NCI-H1930 (cell line): ENCODE measurements at places on chromosomes 5 and 9.

DNA sequence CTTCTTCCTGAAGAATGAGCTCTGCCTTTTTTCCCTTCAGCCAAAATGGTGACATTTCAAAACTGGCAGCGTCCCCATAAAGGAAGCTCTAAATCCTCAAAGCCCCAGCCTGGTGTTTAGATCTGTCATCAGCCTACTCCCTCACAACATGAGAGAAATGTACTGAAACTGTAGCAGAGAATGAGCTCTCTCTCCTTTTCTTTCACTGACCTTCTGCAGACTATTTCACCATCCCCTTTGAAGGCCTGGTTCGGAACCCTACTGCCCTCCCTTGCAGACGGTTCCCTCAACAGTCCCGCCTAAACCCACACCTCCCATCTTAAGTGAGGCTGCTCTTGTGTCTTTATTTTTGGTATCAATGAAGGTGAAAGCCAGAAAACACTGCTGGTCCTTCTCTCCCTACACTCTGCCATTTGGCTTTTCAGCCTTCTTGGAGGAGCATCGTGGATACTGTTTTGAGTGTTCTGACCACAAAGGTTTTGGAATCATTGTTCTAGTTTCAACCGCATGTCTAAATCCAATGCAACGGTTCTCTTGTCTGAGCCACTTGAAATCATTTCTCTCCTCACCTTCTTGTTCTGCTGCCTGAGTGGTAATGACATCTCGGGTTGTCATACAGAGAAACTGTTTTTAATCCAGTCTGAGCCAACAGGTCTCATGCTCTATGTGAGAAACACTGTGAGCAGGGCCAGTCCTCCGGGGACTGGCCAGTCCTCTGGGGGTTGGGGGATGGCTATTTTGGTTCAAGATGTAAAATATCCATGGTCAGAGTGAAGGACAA, 39.0 kb downstream of the ITK start:
- no peak for DNase-seq

- no peak for DNase-seq
Measured at GRCh38 chr9:78575771-78576170, 278.8 kb downstream of the PSAT1 start.

DNA sequence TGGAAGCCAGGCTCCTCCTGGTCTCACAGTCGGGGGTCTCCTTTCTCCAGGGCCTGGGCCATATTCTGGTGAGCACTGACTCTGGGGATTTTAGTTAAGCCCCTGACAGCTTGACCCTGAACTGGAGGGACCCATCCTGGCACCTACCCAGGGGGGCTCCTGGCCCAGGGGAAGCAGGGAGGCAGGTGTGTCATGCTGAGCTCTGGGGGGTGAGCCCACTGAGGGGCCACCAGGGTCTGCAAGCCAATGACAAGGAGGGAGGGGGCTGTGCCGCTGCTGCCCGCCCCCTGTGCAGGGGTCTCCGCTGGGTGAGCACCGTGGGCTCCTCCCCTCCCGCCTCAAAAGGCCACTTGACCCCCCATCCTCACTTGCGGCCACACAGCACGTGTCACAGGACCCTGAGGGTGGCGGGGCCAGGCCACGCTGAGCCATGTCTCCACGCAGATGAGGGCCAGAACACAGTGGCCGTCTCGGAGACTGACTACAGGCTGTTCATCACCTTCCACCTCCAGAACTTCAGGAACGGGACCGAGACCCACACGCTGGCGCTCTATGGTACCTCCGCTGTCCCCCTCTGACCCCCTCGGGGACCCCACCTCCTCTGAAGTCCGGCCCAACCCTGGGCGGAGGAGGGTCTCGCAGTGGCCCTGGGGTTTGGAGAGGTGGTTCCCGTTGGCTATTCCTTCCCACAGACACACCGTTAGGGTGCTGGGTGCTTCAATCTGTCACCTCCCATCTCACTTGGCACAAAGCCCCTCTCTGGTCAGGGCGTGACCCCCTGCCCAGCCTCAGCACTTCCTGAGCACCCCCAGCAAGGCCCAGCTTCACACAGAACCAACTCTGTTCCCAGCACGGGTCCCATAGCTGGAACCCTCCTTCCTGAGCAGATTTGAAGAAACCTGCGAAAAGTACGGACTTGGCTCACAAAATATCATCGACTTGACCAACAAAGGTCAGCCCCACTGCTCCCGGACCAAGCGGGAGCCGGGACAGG, 2.0 kb downstream of the LCN9 start:
- DNase-seq: no peak

DNA sequence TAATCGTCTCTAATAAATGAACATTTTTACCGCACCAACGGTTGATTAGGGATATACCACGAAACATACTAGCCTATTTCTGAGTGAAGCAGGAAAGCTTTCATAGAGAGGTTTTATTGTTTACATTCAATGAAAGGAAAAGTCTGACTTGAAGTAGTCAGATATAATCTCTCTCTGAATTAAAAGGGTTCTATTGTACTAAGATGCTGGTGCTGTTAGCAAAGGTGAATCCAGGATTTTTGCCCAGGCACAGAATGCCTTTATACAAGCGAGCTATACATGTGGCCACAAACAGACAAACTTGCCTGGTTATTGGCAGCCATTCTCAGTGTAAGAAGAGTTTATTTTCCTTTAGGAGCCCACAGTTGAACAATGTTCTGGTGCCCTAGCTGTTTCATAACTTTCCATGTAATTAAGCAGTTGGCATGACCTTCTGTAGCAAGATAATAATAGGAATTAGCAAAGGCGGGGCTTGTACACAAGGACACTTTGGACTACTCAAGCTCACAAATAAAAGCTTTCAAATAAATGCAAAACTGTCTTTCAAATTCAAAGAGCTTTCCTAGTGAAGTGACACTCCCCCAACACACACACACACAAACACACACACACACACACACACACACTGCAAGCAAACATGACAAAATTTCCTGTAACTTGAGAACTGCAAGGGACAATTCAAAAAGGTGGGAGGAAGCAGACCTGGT, 198.7 kb upstream of the MAP3K1 start:
- DNase-seq: no peak

DNA sequence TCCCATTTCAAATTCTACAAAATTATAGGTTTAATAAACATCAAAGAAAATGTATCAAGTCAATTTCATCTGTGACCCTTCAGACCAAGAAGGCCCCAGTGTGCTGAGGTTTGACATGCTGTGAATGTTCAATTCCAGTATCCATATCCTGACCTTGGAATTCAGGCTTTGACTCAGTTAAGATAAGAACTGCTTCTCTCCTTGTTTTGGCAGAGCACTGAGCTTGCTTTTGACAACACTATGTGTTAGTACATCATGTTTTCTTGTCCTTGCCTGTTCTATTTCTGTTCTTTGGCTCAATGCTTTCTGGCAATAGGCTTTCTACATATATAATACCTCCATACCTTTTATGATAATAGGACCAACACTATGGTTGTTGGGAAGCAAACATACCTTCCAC, 105.6 kb downstream of the PLCXD3 start:
- DNase-seq: no peak

DNA sequence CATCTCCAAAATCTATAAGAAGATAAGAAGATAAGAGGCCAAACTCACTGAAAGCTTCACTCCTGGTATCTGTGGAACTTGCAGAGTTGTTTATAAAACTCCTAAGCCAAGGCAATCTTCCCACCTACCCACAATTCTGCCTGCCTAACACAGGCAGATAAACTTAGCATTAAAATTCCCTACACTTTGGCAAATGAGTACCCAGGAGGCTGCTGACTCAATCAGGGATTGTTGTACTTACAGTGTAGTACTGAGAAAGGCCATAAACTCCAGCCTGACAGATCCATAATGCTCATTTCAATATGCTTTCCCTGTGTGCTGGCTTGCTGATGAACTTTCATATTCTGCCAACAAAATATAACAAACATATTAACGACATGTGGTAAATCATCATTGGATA, 725.2 kb downstream of the BRINP1 start:
- DNase-seq: no peak

- DNase-seq: no peak
Measured at GRCh38 chr5:38557308-38557710, 863 bp upstream of the LIFR start.

- no peak for DNase-seq
Measured at GRCh38 chr5:95414451-95414850, 23.3 kb downstream of the FAM81B start.

DNA sequence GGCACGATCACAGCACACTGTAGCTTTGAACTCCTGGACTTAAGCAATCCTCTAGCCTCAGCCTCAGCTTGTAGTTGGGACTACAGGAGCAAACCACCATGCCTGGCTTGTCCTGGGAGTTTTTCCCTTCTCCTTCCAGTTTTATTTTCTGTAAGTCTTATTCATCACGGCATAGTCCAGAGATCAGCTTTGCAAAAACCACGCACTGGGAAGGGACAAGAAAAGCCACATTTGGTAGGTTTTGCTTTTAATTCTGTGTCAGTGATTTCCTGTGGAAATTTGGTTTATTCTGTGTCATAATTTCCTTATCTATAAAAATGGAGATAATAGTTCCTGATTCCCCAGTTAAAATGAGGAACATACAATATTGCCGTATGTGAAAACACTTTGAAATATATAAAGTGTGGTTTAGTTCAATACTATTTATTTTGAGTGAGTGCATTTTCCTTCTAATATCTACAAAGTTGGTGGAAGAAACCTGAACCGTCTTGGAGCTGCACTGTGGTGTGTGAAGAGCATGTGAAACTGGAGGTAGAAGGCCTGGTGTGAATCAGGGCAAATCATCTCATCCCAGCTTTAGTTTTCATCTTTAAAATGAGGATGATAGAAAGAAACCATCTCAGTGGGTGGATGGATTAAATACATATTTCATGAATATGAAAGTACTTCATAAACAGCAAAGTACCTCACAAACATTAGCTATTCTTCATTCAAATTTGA, 92.8 kb upstream of the ELL2 start:
- no peak for DNase-seq

DNA sequence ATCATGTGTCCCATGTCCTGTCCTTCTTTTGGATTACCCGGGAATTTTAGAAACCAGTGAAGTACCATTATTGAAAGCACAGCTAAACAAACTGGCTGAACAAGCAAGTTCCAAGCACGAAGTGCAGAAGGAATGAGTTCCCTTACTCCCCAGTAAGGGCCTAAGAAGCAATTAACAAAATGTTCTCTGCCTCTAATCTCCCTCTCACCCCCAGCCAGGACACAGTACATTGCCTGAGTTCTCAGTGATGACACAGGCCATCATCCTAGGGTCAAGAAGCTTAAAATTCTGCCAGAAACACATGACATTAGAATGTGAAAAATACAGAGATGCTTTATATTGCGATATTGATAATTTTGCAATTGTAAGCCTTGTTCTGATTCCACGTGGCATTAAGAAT, 118.0 kb downstream of the PLPPR1 start:
- DNase-seq: no peak

DNA sequence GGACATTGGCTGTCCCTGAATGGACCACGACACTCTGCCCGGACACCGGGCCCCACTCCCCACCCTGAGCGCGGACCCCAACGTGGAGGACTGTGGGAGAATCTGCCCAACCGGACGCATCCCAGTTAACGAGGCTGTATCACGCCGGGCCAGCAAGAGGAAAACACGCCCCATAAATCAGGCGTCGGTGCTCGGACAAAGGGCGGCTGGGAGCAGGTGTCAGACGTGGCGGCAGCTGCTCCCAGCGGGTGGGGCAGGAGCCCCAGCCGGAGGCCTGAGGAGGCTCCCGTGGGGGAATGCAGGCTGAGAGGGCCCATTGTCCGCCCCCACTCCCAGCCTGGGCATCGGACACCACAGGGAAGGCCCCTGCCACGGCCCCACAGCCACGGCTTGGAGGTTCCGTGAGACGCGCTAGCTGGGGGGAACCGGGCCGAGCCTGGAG, 19.2 kb downstream of the NOTCH1 start:
- no peak for DNase-seq

GRCh38 chr5:75138689-75139088, 86.3 kb upstream of the GCNT4 start:
- no peak for DNase-seq

DNA sequence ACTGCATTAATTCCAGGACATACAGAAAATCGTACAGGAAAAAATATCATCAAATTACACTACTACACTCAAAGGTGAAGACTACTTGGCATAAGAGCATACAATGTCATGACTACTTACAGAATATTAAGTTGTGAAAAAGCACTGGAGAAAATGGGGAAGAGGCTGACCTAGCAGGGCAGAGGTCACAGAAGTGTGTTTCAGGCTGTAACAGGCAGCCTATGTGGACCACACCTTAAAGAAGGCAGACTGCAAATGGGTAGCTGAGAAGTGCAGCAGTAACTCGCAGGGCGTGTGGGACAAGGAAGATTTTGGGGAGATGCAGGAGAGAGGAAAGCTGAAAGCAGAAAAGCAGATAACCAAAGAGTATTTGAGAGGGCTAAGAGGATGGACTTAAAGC, 167.0 kb upstream of the PIK3R1 start:
- no peak for DNase-seq

- DNase-seq: no peak
Measured at GRCh38 chr9:117464941-117465616, 50.2 kb upstream of the ASTN2 start.

DNA sequence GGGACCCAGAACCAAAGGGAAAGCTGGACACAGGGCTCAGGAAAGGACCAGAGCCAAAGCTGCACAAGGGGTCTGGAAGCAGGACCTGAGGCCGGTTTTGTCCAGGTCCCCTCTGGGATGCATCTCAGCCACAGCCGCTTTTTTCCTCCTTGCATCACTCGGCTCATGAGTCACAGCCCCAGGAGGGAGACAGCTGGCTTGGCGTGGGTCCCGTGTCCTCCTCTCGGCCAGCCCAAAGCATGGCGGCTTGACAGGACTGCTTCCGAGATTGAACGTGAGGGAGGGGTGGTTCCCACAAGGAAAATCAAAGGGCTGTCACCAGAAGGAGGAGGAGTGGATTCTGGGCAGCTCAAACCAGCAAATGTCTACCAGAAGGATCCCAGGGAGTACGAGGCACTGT, 56.7 kb upstream of the CPLX2 start:
- DNase-seq: no peak

- DNase-seq: no peak
Measured at GRCh38 chr5:172546196-172546595, 91.9 kb upstream of the SH3PXD2B start.

DNA sequence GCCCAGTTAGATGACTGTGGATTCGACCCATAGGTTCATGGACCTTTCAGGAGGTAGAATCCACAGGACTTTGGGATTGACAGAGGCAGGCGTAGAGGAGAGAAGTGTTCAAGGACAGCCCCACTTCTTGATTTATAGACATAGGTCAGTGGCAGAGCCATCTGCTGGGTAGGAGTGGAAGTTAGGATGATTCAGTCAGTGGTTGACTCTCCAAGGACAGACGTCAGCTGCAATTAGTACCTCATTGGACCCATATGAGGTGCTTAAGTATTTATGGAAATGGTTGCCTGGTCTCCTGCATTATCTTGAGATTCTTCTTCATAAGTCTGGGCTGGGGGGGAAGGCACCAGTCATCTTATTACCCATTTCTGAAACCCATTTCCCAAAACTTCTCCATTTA, 70.9 kb downstream of the SH3RF2 start:
- no peak for DNase-seq

DNA sequence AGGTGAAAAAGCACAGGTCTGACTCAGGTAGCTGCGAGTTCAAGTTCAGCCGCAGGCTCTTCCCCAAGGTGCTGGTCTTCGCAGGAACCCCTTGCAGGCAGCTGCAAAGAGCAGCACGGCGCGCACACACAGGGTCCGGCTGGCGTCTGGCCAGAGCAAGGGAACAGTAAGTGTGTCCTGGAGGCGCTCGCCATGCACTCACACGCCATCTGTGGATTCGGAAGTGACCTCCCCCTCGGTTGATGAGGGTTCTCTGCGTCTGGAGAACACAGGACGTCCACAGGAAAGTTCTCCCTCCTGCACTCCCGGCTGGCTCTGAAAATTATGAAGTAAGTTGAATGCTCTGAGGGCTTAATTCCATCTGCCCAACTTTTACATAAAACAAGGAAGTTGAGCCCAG, 14.0 kb upstream of the EGFL7 start:
- DNase-seq: no peak

- DNase-seq: peak; percentile 28
Measured at GRCh38 chr9:31776471-31776870, 608.0 kb upstream of the ACO1 start.
